LHCN-M2 (cell line): ENCODE measurements at places on chromosomes 12 and 14.

DNA sequence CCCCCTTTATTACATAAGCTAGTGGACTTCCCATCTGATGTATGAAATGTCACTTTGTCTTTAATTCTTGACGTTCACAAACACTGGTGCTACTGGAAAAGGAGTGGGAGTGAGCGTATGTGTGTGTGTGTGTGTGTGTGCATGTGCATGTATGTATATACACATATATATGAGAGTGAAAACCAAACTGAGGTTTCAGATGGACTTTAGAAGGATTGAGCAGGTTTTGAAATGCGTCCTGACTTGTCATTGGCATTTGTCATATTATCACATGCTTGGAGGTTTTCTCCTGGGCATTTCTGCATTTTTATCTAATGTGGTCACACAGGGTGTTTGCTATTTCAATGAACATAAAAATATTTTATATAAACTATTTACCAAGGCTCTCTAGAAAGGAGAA, 1085.9 kb downstream of the BCL11B start:
- no peak for DNase-seq

DNA sequence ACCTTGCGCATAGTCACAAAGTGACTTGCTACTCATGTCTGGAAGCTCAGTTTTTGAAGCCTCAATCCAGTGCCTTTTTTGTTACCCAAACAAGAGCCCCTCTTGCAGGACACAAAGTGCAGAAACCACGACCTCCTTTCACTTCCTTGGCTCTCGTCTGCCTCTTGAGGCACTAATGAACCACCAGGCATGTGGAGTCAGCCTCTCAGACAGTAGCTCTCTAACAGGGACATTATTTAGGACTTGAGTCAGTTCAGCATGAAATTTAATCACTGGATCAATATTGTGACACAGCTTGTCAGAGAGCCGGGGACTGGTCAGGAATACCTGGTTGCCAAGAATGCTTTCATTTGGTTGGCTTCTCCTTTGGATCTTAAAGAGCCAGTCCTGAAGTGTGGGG, 46.7 kb downstream of the HSPB8 start:
- no peak for DNase-seq

DNA sequence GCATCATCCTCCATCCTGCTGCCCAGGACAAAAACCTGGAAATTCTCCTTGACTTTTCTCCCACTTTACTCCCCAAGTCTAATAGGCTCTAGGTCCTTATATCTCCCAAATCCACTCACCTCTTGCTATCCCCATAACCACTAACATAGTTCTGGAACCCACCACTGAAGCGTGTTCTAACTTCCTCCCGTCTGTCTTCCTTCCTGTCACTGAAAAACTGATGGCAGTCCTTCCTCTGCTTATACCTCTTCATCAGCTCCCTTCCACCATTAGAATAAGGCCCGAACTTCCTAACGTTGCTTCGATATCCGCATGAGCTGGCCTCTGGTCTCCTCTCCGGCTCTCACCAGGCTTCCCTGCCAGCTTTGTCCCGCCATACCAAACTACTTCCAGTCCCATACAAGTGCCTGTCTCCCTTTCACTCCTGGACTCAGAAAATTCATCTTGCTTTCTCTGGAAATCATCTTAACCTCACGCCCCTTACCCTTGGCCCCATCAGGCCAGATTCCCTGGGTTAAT, 63.0 kb upstream of the BCL2L14 start:
- no peak for DNase-seq

DNA sequence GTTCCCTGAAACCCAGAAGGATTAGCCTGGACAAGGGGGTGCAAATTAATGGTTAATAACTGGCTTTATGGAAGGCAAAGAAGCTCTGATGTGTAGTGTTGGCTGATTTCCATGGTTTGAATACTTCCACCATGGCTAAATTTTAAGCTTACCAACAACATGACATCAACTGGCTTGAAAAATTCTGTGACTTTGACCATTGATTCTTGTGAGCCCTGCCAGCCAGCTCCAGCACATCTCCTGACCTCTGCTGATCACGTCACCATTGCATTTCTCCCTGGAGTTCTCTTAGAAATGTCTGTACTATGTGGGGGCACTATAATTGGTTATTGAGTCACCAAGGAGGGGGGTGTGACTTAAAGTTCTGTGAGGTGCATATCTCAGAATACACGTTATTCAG, 171.2 kb downstream of the MYRFL start:
- no peak for DNase-seq

GRCh38 chr12:293199-293598, 30.6 kb upstream of the SLC6A13 start:
- no peak for DNase-seq

GRCh38 chr14:23937203-23937602, 16.4 kb upstream of the DHRS4 start:
- no peak for DNase-seq

DNA sequence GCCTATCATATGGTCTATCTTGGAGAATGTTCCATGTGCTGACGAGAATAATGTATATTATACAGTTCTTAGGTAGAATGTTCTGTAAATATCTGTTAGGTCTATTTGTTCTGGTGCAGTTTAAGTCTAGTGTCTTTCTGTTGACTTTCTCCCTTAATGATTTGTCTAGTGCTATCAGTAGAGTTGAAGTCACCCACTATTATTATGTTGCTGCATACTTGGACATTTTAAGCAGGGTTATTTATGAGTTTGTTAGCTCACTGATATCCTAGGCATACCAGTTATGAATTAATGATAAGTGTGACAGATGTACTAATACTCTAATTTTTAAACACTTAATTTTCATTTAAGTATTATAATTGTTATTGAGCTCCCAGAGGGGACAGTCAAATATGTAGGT, 292.5 kb downstream of the AKAP6 start:
- DNase-seq, result no peak

DNA sequence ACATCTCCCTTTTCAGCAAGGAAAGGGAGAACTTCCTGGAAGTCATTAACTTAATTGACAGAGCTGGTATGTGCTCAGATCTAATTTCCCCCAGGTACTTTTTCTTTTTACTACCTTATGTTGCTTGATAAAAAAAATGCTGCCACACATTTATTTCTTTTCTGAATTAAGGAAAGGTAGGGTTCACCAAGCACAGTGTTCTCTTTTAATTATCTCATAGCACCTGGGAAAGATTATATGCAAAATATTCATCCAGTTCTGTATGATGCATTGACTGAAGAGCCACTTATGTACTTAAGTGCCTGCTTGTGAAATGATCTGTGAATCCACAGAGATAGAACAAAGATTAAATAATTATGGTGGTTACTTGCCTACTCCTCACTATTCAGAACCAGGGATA, 25.1 kb downstream of the KCNC2 start:
- DNase-seq, result no peak

DNA sequence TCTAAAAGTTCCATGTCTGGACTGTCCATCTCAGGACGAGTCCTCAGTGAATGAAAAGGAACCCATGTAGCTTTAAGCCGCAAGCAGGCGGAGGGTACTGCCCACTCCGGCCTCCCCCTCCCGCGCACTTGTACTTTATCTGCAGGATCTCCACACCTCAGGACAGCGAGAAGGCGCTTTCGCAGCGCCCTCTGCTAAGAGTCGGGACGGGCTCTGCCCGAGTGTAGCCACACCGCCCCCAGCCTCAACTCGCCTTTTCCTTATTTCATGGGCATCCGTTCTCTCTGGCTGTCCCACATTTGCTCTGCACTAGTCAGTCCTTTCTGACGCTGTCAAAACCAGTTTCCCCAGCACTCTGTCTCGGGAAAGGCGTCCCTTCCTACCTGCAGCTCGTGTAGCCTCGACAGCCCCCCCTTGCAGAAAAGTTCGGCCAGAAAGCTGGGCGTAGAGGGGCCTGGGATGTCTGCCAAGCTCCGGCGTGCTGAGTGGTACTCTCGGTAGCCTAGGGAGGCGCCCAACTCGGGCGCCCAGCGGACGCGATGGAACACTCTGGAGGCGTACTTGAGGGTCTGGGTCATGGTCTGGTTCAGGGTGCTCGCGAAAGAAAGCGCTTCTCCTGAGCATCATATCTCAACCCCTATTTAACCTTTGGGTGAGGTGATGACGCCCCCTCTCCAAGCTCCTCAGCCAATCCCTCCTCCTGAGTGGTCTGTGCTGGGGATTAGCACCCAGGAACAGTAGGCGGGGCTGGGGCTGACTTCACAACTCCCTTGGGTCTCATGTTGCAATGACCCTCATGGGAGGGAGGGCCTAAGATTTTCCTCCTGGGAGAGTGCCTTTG, at the start of gene CYP27B1:
TSS of gene CYP27B1 (minus strand) at position 615 of the 841 bp plus-strand sequence. CDS start at position 578, 37 bp downstream.
- DNase-seq, result no peak

GRCh38 chr12:29414368-29414767, 33.4 kb upstream of the ERGIC2 start:
- peak; percentile 7 for DNase-seq

GRCh38 chr12:67716817-67717216, 68.3 kb downstream of the DYRK2 start:
- DNase-seq, result peak; percentile 37

- DNase-seq, result no peak
Measured at GRCh38 chr12:71589478-71589881, 74.2 kb downstream of the ZFC3H1 start.

DNA sequence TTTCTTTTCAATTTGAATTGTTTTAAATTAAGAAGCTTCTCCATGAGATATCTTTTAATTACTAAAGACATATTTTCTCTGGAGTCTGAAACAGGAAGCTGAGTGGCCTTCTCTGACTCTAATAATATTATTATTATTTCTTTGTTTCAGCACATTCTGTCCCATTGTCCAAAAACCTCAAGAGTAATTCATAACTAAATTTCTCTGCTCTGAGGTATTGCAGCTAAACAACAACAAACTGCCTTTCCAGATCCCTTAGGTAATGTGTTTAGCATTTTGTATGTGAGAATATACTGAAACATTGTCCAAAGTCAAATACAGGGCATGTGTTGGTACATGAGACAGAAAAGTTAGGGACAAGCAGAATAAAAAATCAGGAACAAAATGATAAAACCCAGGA, 199.0 kb upstream of the FAR2 start:
- DNase-seq, result no peak

DNA sequence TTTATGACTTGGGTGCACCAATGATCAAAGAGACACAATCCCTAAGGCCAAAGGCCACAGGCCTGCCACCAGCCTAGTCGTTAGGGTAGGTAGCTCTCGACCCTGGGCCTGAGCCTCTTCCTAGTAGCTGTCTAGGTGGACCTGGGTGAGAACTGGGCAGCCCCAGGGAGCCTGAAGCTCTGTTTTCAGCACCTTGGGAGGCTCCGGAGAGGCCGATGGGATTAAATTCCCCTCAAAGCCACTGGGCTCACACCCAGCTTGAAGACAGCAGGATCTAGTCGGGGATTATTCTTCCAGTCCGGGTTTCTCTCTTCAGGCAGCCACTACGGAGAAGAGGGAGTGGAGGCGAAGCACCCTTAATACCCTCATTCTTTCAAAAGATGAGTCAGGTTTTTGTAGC, 79.8 kb downstream of the TMEM260 start:
- DNase-seq, result no peak

GRCh38 chr12:81597928-81598604, 161.1 kb downstream of the PPFIA2 start:
- no peak for DNase-seq

DNA sequence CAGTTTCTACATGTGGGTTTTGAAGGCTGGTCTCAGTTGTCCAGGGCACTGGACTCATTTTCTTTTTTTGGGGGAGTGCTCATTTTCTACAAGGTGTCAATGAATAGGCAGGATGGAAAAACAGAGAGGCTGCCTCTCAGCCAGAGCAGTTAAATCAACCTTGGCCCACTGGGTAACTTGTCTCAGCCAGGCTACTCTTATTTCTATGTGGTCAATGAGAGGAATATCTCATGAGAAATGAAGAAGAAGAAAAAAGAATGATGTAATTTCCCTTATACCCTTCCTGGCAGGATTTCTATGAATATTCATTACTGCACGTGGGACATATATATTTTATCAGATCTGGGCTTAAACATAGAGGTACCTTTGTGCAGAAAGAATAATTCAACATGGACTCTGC, 155.2 kb upstream of the E2F7 start:
- no peak for DNase-seq

- DNase-seq, result peak; percentile 91
Measured at GRCh38 chr12:42961395-42961794, 371.8 kb upstream of the PRICKLE1 start.

DNA sequence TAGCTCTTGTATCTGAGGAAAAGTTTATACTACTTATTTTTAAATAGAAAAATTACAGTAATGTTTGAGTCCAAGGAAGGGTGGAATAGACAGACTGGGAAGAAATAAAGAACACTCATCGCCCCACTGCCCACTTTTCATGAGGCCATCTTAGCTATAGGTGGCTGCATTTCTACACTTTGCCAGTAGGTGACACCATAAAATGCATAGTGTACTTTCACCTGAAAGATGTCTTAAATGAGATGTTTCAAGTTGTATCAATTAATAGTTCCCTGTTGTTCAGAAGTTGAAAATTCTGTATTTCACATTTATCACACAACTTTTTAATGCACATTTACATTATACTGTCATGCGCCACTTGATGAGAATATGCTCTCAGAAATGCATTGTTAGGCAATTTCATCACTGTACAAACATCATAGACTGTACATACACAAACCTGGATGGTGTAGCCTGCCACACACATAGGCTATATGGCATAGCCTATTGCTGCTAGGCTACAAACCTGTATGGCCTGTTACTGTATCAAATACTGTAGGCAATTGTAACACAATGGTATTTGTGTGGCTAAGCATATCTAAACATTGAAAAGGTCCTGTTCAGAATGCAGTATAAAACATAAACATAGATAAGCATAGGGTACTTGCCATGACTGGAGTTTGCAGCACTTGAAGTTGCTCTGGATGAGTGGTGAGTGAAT, 27.6 kb downstream of the PMCH start:
- DNase-seq, result peak; percentile 31

DNA sequence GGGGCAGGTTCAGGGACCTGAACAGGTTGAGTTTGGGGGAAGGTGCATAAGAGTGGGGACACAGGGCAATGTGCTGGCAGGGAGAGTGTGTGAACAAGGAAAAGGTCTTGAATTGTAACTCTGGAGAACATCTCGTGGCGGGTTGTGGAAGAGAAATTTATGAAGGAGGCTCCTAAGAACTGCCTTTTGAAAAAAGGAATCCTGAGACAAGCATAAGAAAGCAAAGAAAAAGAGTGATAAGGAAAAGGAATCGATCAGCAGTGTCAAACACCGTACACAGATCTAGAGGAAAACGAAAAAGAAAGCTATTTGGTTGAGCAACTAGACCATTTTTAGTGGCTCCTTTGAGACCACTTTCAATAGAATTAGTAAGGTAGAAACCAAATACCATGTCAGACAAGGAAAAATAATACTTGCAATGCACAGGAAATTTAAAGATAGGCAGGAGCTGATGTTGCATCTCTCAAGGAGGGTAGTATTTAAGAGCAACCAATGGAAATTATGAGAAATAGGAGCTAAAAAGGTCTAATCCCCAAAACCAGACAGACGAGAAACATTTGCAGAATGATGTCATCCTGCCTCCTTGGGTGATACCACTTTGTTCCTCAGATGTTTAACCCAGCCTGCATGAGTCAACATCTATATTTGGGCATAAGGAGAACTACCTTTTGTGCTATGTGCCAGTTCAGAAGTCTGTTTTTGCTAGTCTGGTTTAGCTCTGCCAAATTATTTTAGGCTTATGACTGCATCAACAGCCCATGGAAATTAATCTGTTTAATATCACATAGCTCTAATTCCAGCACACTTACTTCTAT, 64.5 kb upstream of the STK38L start:
- DNase-seq, result peak; percentile 91
